ENCODE measurements at places on chromosomes 2 and 18.
A peak's percentile ranks its signal among the peaks of the same experiment; 100 is the strongest.

DNA sequence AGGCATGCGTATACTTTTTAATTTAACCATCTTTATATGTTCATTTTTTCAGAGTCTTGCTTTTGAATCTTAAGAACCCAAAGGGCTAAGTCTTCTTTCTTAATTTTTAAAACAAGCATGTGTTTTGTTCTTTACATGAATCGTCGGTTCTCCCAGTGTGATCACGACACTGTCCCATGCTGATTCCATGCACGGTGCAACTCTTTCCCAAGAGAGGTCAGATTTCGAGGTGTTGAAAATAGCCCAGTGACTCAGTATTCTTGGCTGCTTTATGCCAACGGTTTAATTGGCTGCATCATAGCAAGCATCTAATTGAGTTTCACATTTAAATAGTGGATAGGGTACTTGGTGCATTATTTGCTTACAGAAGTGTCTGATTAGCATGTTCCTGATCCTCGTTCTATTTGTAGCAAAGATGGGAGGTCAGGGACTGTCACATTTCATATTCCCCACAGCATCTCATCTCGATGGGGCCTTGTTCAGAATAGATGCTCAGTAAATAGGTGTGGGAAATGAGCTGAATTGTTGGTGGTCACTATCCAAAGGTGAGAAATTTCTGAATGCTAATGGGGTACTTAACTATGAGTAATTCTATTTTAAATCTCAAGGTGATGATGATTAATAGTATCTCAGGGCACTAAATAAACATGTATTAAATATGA, 2.8 kb downstream of the NPAS2 start:
- DNase-seq, result no peak

GRCh38 chr2:26414311-26414710, 12.6 kb downstream of the DRC1 start:
- DNase-seq, result no peak

DNA sequence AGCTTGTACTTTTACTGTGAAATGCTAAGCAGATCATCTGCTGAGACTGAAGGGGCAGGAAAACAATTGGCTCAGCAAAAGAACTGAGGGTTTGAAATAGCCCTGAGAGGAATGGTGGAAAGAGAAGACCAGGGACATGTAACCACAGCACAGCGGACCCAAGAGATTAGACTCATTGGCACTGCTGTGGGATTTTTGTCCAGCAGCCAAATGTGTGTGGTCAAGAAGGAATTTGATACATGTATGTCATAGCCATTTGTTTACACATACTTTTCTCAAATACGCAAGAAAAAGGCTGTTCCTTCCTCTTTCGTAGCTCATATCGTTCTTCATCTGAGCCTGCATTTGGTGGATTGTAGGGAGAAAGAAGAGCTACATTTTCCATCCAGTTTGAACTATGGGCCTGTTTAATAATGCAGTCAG, 73.8 kb downstream of the TRABD2A start:
- DNase-seq, result no peak

GRCh38 chr2:219358170-219359075, 25.9 kb upstream of the RESP18 start:
- no peak for DNase-seq

GRCh38 chr2:205481861-205482260, 200.4 kb upstream of the NRP2 start:
- no peak for DNase-seq

GRCh38 chr2:113700186-113700841, 56.1 kb downstream of the SLC35F5 start:
- no peak for DNase-seq

- no peak for DNase-seq
Observed at GRCh38 chr18:33803636-33804035, 225.6 kb downstream of the ASXL3 start.

DNA sequence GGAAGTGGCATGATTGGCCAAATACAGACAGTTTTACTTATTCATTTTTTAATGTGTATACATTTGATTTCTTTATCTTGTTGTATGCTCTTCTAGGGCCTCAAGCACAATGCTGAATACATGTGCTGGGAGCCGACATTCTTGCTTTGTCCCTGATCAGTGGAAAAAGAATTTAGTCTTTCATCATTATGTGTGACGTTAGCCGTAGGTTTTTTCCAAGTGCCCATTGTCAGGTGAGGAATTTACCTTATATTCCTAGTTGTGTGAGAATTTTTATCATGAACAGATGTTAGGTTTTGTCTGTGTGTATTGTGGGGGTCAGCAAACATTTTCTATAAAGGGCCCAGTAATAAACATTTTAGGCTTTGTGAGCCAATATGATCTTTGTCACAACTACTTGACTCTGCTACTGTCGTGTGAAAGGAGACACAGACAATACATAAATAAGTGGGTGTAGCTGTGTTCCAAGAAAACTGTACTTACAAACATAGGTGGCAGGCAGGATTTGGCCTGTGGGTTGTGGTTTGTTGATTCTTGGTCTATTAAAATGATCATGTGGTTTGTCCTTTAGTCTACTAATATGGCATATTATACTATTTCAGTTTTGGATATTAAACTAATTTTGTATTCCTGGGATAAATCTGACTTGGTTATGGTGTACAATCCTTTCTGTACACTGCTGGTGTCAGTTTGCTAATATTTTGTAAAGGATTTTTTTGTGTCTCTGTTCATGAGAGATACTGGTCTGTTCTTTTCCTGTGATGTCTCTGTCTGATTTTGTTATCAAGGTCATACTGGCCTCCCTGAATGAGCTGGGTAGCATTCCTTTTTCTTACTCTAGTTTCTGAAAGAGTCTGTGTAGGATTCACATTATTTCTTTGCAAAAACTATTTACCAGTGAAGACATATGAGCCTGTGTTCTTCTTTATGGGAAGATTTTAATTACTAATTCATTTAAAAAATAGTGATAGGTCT, 132.2 kb upstream of the SMAD7 start:
- peak; percentile 17 for DNase-seq

DNA sequence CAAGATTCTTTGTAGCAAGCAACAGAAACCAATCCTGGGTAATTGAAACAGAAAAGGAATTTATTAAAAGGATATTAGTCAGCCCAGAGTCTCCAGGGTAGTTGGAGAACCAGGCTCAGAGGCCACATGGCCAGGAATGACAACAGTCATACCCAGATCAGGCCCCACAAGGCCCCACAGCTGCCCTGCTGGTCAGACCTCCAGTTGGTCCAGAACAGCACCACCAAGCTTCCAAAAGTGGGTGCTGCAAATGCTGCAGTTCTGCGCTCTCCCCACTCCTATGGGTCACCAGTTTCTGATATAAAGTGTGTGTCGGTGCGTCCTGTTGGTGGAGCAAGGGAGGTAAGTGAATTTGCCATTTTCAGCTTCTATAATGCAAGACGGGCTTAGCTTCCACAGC, 29.9 kb downstream of the KLHL29 start:
- DNase-seq, result no peak

DNA sequence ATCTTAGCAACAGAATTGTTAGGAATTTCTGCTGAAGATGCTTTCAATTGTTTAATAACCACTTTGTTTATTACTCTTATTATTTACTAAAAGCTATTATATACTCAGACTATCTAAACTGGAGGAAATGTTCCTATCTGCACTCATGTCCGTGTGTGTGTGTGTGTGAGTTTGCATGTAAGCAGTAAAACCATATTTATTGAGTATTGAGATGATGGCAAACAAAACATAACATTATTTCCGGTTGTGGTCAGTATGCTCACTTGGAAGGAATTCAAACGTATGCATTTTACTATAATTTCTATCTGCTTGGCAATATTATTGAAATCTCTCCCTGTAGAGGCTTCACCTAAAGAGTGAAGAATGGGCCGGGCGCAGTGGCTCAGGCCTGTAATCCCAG, 43.0 kb upstream of the ZNF804A start:
- peak; percentile 67 for DNase-seq

GRCh38 chr2:25720575-25720974, 47.2 kb upstream of the DTNB start:
- no peak for DNase-seq

- DNase-seq, result peak; percentile 75
Observed at GRCh38 chr18:79062806-79063205, 6.4 kb upstream of the ATP9B start.

- DNase-seq, result no peak
Observed at GRCh38 chr2:239137898-239138283, 262.9 kb downstream of the HDAC4 start.

DNA sequence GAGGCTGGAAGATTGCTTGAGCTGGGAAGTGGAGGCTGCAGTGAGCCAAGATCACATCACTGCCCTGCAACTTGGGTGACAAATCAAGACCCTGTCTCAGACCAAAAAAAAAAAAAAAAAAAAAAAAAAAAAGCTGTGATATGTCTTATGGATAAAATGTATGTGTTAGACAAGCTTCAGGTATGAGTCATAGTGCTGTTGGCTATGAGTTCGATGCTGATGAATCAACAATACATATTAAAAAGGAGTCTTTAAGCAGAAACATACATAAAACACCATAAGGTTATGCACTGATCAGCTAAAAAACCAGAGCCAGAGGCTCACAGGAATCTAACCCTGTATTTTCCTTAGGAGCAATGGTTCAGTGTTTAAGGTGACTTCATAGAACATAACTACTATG, 332.3 kb downstream of the NCKAP5 start:
- DNase-seq, result no peak

- no peak for DNase-seq
Observed at GRCh38 chr18:27887287-27887686, 289.6 kb downstream of the CDH2 start.

- peak; percentile 2 for DNase-seq
Observed at GRCh38 chr2:170454471-170455372, 260.4 kb upstream of the SP5 start.

DNA sequence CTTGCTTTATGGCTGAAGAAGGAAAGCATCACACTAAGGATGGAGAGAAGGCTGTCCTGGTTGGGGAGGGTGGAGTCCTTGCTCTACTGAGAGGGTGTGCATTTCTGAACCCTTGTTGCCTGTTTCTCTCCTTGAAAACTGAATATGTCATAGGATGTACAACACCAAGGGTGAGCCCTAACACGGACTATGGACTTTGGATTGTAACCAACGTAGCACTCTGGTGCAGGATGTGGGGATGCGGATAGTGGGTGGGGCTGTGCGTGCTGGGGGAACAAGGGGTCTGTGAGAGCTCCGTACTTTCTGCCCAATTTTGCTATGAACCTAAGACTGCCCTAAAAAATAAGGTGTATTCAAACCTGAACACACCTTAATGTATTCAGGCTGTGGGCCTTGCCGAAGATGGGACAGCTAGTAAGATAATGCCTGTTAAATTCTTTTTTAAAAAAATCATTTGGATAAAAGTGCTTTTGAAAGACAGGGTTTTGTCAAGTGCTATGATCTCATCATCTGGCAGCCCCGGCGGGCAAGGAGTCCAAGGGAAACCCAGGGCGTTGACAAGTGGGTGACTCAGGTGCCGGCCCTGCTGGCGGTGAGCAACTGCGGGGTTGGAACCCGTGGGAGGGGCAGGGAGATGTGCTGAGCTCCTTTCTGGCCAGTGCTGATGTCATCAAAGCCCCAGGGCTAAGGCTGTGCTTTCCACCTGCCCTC, 54.0 kb downstream of the GATA6 start:
- DNase-seq, result no peak

DNA sequence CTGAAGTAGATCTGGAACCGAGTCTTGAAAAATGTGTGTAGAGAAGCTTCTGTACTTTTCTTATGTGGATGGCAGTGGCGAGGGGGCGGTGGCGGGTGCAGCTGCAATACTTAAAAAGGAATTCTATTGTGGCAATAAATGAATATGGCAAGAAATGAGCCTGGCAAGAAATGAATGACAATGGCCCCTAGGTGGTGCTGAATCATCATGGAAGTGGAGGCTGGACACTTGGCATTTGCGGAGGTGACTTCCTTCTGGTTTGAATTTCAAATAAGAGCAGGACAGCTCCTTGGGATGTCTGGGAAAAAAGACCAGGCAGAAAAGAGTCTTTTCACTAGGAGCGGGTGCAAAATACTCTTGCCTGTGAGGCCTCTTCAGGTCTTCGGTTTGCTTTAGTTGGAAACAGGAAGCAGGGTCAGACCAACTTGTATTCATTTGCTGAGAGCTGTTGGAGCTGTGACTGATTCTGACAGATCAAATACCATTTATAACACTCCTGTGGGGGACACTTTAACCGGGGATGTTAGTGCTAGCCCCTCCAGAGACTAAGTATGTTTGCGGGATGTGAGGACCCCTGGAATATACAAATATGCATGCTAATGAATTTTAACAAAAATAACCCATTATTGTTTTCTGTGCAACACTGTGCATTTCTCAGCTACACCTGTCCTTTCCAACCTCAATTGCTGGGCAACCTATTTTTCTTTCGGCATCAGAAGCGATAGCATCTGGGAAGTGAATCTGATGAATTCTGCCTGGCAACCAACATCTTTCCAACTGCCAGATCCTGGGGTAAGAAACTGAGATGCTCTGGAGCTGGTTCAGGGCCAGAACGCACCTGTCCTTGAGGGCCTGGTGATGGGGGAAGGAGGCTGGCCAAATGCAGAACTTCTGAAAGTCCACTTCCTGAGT, 35.4 kb downstream of the FASTKD2 start:
- peak; percentile 63 for DNase-seq
